ENCODE measurements at places on chromosomes 1 and 21.

DNA sequence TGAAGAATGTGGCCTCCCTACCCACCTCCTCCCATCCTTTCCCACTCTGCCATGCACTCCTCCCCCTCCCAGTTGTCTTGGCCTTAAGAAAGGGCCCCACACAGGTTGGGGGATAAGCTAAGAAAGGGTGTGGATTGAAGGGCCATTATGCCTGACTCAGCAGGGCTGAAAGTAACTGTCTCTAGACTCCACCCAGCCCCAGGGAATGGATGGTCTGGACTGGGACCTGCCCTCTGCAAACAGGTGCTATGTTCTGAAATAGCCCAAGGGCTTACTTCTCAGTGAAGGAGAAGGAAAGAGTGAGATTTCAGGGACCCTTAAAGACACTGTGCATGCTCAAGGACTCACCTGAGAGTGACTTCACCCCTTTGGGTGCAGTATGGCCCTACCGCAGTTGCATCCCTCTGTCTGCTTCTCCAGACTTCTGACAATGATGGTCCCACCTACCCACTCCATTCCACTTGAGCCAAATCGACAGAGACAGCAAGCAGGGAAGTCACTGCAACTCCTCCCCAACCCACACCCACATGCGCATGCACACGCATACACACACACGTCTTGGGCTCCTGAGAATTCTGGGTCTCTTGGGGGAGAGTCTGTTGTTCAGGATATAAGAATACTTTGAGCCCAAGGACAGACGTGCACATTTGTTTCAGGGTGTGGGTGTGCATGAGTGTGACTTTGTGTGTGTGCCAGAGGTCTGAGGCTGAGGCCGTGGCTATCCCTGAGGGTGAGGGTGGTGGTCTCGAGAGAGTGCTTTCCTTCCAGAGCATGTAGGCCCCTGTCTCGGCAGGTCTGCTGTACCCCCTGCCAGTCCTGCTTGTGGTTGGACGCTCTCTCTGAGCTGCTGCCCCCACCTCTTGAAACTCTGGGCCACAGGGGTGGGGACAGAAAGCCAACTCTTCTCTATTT is 231.9 kb downstream of the PTPRU start:
- DNase-seq: no peak

DNA sequence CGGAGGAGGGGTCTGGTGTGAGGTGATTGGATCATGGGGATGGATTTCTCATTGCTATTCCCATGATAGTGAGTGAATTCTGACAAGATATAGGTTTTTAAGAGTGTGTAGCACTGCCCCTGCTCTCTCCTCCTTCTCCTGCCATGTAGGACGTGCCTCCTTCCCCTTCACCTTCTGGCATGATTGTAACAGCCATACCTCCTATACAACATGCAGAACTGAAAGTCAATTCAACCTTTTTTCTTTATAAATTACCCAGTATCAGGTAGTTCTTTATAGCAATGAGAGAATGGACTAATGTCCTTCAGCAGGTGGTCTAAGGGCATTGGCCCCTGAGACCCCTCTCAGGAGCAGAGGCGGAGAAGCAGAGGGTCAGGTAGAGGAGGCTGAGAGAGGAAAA is 168.7 kb upstream of the ETV3 start:
- no peak for DNase-seq

DNA sequence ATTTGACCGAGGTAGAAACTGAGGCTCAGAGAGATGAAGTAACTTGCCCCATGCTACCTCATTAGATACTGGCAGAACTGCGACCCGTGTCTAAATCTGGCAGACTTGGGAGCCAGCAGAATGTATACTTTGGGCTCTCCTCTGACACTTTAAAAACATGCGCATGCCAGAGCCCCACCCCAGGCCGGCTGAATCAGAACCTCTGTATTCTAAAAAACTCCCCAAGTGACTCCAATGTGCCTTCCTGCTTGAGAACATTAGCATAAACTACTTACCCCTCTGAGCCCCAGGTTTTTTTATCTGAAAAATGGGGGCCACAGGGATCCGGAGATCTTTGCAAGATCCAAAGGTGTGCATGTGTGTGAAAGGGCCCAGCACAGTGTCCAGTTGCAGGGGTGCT is 344.7 kb upstream of the USP24 start:
- DNase-seq: no peak

DNA sequence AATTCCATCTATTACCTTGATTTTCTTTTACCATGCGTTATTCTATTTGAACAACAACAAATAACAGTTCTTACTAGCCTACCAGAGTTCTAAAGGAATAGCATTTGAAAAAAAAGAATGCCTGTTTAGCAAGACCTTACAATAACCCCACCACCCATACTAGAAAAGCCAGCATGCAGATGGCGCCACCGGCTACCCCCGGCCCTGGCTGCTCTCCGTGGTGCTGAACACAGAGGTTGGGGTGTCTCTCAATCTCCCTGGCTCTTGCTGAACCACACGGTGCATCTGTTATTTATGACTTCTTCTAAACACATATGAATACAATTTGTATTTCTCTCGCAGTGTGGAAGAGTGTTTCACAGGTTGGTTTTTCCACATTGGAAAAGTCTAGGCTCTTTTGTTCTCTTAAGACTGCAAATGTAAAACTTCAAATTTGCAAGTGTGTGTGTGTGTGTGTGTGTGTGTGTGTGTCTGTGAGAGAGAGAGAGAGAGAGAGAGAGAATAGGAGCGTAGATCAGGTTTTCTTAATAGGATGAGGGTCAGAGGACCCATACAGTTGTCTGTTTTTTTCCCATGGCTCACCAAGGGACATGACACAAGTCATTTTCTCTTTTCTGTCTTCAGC is 13.6 kb downstream of the GRIK3 start:
- DNase-seq: no peak

DNA sequence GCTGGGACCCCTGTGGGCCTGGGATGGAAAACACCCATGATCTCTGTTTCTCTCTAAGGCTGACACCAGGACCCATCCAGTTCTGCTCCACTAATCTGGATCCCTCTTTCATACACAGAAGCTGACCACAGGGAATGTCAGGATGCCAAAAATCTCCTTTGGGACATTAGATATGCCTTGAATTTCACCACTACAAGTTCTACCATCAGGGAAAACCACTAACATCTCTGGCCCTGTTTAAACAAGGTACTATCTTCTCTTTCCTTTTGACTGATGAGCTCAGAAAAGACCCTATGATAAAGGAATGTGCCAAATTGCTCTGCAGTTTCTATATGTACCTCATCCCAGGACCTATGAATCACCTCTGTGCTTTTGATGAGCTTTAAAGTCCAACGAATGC is 10.2 kb upstream of the PLXNA2 start:
- DNase-seq: no peak

GRCh38 chr1:31881688-31882000 is 56.5 kb downstream of the PTP4A2 start:
- DNase-seq: no peak

DNA sequence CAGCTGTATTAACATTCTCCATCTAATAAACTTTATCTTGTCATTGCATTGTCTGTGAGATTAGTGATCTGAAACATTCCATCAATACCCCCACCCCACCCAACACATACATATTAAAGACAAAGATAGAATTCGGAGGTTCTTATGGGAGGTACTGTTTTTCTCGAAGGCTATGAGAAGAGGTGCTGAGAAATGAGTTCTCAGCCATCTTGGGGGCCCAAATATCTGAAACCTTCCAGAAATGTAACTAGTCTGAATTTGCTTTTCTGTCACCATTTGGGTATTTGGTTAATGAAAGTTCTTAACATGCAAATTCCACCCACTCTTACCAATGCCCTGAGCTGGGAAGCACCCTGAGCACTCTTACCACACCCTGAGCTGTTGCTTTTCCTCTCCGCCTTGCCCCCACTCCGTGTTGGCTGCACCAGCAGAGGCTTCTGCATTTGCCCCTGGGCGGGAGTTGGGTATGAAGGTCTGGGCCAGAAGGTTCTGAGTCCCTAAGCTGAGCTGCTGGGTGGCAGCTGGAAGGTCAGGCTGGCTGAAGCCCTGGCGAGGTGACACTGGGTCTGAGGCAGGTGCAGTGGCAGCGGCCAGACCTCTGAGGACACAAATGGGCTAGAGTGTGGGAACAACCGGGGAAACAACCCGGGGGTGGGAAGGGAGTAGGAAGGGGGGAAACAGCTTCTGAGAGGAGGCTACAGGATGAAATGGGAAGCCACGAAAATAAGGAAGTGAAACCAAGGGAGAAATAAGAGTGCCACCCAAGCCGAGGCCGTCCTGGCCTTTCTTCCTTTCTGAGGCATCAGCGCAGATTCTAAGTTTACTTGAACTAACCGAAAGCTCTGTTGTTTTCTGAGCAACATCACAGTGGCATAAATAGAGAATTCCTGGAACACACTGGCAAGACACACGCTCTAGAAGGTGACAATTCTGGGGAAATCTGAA is 26.3 kb upstream of the IER5 start:
- no peak for DNase-seq

DNA sequence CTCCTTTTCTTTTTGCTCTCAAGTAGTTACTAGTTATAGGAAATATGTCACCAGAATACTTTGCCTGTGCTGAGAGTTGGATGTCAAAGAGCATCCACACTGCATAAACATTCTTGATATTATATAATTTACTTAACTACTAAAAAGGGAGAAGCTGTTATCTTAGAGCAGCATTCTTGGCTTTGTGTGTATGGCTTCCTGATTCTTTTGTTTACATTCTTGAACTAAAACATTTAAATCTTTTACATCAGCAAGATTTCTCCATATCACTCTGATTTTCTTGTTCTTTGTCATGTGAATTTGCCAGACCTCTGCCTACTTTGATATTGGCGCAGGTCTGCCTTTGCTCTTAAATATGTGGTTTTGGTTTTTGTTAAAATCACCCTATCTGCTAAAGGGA is 48.8 kb downstream of the SUCO start:
- DNase-seq: no peak

- DNase-seq: no peak
These were observed 4.0 kb downstream of the ARHGEF19 start for GRCh38 chr1:16208270-16208987.

DNA sequence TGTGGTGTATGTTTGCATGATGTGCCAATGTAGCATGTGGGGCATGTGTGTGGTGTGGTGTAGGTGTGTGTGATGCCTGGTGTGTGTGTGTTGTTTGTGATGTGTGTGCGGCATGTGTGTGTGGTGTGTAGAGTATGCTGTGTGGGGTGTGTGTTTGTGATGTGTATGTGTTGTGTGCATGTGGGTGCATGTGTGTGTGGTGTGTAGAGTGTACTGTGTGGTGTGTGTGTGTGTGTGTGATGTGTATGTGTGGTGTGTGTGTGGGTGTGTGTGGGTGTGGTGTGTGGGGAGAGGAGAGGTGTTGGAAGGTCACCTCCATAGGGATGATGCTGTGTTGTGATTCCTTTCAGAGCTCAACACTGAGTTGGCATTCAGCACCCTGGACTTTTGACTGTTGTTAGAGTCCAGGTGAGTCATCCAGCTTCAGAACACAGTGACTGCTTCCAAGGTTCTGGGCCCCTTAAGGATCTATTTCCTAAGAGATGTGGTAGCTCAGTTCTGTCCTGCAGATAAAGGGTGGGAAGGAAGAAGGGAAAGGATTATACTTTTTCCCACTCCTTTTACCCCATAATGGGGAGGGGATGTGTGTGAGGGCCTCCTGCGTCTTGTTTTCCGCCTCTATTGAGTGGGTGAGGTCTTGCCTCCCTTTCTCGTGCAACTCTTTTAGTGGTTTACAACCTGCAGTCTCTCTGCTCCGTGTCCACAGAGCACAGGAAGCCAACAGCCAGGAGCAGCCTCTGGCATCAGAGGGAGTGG is 47.6 kb downstream of the RHOU start:
- DNase-seq: no peak

DNA sequence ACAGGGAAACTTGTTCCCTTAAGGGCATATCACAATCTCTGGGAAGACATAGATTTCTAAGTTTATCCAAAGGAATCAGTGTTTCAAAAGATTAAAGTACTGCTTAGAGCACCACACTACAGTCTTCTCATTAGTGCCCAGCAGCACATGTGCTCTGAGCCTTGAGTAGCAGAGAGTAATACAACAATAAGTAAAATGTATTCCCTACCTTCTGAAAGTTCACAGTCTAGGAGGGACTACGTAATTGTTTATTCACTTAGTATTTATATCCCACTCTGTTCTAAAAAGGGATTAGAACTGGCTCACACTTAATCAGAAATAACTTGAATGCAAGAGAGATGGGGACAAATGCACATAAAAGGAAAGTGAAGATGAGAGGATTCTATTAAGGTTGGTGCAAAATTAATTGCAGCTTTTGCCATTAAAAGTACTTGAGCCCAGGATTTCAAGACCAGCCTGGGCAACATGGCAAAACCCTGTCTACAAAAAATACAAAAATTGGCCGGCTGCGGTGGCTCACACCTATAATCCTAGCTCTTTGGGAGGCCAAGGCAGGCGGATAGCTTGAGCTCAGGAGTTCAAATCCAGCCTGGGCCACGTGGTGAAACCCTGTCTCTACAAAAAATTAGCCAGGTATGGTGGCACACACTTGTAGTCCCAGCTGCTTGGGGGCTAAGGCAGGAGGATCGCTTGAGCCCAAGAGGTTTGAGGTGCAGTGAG is 9.0 kb downstream of the SYNC start:
- no peak for DNase-seq

DNA sequence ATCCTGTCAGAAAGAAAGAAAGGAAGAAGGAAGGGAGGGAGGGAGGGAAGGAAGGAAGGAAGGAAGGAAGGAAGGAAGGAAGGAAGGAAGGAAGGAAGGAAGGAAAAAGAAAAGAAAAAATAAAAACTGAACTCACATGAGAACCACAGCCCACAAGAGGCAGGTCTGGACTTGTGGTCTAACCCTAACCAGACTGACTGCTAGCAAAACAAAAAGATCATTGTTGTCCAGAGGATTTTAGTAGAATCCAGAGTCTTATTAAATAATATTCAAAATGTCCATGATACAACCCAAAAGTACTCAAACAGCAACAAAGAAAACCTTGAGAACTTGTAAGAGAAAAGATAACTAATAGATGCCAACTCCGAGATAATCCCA is 4.7 kb upstream of the ITGB2 start:
- DNase-seq: no peak

DNA sequence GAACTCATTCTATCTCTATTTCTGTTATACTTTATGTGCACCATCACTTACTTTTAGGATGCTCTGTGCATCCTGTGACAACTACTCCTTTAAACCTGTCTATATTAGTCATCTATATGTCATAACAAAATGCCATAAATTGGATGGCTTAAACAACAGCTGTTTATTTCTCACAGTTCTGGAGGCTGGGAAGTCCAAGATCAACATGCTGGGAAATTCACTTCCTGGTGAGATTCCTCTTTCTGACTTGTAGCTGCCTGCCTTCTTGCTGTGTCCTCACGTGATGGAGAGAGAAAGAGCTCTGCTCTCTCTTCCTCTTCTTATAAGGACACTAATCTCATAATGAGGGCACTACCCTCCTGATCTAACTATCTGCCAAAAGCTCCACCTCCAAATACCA is 62.3 kb upstream of the RCOR3 start:
- DNase-seq: no peak
